ENCODE measurements at places on chromosomes 5 and 9.

DNA sequence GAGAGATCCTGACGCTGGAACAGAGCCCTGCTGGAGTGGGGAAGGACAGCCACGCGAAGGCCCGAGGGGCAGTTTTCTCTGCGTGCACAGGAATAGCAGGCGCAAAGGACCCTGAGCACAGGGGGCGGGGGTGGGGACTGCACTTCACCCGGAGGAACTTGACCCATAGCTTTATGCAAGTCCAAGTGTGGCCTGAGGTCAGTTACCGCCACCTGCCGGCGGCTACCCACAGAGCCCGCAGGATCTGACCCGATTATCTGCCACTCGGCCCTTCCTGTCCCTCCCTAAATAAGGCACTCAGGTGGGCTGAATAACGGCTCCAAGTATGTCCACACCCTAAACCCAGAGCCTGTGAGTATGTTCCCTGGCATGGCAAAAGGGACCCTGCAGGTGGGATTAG lies 65.4 kb upstream of the FCN1 start:
- DNase-seq = no peak

GRCh38 chr9:88725300-88726019 lies 190.5 kb downstream of the NXNL2 start:
- no peak for DNase-seq

DNA sequence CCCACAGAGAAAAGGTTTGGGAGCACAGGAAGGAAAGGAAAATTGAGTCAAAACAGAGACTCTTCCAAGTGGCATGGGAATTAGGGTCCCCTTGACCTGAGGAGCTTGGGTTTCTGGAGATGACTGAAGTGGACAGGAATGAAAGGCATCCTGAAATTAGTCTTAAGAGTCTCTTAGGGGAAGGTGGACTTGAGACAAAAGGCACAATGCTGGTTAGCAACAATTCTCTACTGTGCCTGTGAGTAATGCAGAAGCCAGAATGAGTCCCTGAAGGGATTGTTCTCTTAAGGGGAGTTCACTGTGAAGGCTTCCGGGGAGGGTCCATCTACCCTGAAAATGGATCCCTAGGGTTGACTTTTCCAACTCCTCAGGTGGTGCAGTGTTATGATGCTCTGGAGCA lies 58.4 kb upstream of the FOXE1 start:
- no peak for DNase-seq

DNA sequence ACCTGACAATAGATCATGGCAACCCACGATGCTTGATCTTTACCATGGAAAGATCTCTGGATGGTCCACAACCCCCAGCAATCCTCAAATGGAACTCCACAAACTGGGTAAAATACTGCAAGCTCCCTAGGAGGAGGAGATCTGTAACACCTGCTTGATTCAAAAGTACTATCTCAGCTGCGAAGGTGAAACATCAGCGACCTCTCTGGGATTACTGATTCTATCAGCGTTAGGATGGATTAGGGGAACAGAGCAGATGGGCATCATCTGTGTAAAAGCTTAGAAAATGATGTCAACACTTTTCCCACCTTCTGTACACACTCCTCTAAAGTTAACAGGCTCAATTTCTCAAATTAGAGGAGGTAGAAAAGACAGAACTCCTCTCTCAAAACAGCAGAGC lies 31.5 kb upstream of the TRPC7 start:
- DNase-seq = peak; percentile 88

DNA sequence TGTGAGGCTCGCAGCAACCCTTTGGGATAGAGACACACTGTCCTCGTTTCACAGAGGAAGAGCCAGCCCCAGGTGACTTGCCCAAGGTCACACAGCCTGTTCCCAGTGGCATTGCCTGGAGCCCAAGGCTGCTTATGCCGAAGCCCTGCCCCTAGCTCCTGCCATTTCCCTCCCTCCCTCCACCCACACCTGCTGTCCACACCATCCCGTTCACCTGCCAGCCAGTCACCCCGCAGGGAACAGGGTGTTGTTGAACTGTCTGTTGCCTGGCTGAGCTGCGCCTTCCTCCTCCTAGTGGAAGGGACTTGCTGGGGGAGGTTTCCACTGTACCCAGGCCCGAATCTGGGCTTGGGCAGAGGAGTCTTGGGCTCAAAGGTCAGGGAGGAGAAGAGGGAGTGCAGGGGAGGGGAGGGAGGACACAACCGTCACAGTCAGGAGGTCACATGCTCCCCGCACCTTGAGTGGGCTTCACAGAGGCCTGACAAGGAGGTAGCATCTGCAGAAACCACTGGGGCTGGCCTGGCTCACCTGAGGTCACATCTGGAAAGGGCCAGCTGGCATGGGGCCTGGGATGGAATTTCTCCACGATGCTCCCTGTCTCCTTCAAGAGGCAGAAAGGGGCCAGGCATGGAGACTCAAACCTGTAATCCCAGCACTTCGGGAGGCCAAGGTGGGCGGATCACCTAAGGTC lies 6.3 kb downstream of the TTC16 start:
- DNase-seq = no peak

DNA sequence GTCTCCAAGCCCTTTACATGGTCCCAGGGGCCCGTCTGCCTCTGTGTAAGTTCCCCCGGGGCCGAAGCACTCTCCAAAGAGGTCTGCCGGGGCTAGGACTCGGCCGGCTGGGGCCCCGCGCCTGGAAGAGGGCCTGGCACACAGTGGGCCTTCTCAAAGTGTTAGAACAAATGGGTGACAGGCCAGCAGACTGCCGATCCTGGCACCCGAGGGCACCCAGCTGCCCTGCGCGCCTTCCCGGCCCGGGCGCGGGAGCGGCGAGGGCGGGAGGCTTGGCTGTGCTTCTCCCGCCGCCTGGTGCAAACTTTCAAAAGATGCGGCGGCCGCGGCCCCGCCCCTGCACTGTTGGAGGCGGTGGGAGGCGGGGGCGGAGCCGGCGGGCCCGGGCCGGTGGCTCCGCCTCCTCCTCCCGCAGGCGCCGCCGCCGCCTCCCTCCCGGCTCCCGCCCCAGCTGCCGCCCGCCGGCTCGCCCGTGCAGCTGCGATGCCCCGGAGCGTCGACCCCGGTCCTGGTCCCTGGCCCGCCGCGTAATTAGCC lies at the start of gene NEURL1B:
TSS of gene NEURL1B (plus strand) at position 442 of the 537 bp plus-strand sequence. CDS start 144 bp downstream, outside the sequence.
- DNase-seq = peak; percentile 83

GRCh38 chr5:136506131-136506530 lies 140.8 kb upstream of the TRPC7 start:
- DNase-seq = no peak

GRCh38 chr5:36403632-36404311 lies 102.1 kb upstream of the RANBP3L start:
- no peak for DNase-seq

DNA sequence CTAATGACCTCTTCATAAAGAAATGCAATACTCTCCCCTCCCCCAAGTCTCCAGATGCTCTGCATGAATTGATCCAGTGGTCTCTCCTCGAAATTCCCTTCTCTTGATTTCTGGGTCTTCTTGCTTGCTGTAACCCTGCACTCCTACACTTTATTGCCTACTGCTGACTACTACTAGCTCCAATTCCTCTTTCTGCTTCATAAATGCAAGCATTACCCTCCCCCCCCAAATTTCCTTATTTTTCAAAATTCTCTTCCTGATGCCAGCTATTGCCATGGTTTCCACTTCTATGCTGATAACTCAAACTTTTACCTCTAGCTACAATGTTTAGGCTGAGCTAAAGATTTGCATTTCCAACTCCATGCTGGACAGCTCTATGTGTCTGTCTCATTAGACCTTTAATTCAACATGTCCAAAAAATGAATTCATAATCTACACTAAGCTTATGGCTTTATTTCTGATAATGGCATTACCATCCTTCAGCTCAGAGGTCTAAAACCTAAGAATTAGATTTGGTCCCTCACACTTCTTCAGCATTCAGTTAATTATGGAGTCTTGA lies 1.4 kb downstream of the ZBTB26 start:
- DNase-seq = peak; percentile 34
